ENCODE measurements at places on chromosomes 13 and 19.
A peak's percentile ranks its signal among the peaks of the same experiment; 100 is the strongest.

GRCh38 chr13:34868733-34869132 lies 73.3 kb upstream of the NBEA start:
- no peak for DNase-seq

DNA sequence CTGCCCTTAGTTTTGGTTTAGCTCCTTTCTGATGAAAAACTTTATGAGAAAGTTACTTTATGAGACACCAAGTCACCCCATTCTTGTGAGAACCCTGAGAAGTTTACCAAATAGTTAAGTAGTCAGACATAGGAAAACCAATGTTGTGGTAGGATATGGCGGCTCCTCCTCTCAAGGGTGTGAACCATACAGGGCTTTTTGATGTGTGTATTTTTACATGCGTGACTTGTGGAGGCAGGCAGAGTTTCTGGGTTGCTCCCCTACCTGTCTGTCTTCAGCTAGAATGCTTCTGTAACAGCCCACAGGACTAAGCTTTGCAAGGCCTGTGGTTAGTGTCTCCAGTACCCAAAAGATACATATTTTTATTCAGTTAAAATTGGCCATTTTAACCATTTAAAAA lies 18.3 kb downstream of the UBAC2 start:
- no peak for DNase-seq

DNA sequence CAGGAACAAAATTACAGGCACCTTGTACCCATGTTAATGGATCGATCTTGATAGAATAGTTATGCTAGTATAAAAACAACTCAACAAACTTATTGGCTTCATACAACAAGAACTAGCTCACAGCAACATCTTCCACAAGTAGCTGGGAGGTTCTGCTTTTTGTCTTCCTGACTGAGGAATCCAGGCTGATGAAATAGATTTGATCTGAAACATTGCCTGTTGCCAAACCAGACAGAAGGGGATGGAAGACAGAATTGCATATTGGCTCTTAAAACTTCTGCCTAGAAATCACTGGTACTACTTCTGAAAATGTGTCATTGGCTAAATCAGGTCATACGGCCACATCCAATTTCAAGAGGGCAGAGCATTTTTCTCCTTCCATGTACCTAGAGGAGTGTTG lies 267.3 kb downstream of the RFC3 start:
- DNase-seq: no peak

DNA sequence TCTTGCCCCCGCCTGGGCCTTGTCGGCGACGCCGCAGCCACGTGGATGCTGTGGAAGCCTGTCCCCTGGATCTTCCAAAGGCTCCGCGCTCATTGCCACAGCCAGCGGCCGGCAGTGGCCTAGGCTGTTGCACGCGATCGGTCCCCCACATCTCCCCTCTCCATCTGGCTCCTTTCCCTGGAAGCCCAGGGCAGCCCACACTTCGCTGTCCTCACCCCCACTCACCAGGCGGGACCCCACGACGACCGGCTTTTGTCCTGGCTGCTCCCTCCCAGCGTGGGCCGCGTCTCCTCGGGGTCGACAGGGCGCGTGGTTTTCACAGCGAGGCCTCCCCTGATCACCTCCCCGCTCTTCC lies 605 bp upstream of the TEX30 start:
- peak; percentile 56 for DNase-seq

GRCh38 chr13:26024558-26024957 lies 27.3 kb downstream of the SHISA2 start:
- DNase-seq: no peak

DNA sequence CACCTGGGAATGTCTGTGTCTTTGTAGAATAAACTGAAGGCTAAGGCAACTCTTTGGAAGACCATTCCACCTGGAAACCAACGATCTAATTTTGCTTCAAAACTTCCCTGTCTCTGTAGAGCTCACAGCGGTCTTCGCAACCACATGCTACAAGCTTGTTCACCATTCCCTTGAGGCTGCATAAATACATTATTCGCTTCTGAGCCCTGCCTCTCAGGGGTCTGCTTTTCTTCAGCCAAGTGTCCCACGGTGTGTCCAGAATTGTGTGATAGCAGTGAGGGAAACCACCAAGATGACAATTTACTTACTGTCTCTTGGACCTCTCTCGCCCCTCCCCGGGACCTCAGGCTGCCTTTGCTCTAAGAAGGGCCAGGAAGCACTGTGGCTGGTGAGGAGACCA lies 51.1 kb downstream of the GPR12 start:
- DNase-seq: no peak

DNA sequence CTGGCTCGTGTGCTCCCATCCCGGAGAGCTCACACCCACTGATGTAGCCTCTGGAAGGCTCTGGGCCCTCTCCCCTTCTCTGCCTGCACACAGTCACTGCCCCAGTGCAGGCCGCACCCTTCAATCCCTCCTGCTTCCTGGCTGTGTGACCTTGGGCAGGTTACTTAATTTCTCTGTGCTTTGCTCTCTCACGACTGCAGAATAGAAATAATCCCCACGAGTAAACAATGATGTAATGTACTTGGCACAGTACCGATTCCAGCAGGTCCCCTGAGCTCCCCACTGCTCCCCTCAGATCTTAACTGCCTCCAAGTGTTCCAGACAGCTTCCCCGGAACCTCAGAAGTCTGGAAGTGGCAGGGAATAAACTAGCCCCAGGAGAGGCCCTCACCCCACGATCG lies 16.1 kb downstream of the LIG1 start:
- no peak for DNase-seq

DNA sequence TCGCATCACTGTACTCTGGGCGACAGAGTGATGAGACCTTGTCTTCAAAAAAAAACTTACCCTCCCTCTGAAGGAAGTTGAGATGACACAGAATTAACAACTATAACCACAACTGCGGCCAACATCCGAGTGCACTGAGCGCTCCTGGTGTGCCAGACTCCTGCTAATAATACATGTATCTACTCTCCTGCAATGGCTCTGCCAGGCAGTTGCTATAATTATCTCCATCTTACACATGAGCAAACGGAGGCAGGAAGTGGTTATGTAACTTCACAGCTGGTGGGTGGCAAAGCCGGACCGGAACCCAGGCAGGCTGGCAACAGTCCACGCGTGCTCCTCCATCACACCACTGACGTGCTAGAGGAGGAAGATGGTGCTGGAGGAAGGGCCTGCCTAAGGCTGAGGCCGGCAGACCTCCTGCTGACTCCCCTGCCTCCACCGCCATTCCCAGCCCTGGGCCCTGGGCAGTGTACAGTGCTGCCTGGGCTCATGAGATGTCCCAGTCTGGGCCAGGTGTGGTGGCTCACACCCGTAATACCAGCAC lies 12.6 kb downstream of the XRCC1 start:
- peak; percentile 88 for DNase-seq

- no peak for DNase-seq
Measured at GRCh38 chr13:47025791-47026447, 129.1 kb upstream of the HTR2A start.

DNA sequence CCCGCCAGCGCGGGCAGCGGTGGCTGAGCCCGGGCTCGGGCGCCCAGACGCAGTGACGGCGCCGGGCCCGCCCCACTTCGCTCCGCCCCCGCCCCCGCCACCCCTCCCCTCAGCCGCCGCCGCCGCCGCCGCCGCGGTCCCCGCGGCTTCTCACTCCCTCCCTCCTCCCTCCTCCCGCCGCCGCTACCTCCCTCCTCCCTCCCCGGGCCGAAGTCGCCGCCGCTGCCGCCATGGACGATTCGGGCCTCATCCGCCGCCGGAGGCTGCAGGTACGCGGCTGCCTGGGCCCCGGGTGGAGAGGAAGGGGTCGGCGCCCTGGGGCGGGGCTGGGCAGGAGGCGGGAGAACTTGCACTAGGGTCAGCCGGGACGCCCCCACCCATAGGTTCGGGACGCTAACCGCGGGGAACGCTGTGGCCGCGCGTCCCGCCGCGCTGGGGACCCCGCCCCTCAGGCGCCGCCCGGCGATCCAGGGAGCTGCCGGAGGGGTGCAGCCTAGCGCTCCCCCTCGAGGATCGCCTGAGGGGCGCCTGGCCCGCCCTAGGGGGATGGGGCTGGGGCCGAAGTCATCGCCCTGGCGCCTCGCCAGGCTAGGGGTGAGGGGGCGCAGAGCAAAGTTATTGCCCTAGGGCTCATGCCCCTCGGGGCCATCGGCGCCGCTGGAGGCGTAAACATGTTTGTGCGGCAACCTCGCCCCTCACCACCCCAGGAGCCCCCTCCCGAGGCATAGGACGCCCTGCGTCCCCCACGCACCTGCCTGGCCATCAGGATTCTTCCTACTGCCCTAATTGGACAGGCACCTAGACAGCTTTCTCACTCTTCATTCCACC lies 427 bp downstream of the RTBDN start:
- no peak for DNase-seq

DNA sequence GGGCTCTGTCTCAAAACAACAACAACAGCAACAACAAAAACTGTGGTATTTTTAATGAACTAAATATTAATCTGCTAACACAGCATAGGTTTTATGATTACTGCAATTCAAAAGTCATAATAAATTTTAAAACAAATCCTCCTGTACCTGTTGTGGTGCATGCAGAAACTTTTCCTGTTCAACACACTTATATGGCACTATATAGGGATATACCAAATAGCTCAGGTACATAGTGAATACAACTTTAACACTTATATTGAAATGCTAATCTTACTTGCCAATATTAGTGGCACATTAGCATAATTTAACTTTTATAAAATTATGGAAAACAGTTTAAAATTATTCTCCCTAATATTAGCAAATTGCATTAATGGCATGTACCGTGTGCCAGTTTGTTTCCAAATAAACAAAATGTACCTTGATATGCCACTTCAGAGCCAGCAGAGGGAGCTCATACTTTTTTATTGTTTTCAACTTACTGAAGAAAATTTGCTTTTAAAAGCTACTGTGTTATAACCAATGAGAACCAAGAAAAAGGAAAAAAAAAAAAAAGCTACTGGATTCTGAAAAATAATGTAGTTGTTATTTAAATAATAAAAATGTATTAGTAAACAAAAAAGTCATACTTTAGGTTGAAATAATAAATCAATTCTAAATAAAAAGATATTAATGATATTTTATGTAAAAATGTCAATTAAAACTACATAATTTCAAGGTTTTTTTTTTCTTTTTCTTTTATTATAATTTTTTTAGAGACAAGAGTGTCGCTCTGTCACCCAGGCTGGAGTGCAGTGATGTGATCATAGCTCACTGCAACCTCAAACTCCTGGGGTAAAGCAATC lies 18.0 kb upstream of the RBM26 start:
- DNase-seq: no peak

DNA sequence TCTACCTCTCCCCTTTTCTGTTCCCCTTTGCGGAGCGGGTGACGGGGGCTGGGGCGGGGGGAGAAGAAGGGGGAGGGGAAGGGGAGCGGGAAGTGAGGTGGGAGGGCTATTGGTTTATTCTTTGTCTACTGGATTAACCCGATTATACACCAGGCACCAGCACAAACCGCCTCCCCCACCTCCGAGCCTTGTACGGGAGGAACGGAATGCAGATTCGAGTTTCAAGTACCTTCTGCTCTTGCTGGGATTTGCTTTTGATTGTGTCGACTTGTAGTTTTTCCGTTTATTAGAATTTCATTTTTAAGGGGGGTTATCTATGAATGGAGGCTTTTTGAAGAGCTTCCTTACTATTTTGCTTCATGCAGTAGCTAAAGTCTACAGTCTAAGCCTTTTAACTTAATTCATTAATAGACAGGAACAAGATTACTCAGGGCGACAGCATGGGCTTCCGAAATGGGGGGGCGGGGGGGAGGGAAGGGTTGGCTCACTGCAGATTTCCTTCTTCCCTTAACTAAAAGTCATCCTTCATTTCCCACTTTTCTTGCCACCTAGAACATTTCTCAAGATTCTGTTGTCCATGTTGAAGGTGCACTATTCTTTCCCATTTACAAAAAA lies 937 bp upstream of the SPRY2 start:
- DNase-seq: peak; percentile 69

- DNase-seq: no peak
Measured at GRCh38 chr19:46232029-46232428, 2.5 kb downstream of the IGFL1 start.

DNA sequence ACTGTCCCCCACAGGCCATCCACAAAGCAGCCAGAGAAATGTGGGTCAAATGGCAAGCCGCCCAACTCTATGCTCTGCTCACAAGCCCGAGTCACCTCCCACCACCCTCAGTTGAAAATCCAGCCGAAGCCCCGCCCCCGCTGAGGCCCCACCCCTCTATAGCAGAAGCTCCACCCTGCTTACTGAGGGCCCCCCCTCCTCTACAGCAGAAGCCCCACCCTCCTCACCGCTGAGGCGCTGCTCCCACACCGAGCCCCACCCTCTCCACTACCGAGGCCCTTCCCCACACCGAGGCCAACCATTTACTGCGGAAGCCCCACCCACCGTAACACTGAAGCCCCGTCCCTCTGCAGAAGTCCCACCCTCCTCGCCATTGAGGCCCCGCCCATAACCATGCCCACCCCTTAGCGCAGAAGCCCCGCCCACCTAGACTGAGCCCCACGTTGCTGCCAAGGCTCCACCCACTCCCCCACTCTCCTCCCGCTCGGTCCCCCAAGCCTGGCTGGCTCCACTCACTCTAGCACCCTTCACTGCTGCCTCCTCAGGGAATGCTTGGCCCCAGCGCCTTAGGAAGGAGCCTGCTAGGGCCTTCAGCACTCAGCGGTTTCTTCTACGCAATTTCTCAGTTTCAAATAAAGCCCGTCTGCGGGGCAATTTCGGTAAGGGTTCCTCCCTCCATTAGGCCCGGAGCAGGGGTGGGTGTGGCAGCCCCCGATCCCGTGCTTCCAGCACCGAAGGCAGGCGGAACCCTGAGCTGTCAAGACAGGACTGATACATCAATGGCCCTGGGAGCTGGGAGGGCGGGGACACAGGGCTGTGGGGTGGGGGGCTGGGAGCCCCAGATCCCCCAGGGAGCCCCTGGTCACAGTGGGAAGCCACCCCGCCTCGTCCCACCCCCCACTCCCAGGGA lies 9.0 kb upstream of the MYDGF start:
- DNase-seq: no peak

DNA sequence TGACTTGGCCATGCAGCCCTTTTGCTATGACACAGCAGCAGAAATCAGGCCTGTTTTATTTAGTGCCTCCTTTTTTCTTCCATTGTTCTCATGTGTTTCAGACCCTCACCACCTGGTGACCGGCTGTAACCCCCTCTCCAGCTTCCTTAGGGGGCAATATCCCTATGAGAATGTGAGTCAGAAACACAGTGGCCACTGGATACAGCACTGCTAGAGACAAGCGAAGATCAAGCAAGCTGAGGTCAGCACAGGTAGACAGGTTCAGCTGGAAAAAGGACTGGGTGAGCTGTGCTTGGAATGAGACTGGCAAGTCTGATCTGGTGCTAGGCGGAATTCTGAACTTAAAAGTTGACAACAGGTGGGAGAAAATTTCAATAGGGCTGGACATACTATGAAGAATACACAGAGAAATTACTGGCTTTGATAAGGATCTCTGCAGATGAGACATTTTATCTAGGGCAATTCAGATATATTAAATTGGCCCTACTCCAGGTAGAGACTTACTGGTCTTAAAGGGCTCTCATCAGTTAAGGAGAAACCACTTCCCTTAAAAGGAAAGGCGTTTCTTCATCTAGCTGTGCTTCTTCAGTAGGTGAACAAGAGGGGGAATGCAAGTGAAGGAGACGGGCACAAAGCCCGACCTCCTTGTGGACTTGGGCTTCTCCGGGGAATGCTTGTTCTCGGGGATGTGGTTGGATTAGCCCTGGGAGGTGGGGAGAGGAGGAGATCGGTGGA lies 83.3 kb downstream of the ERCC5 start:
- no peak for DNase-seq

- no peak for DNase-seq
Measured at GRCh38 chr13:103203735-103204330, 137.6 kb upstream of the SLC10A2 start.
